Bone marrow (tissue), 2 donors: ENCODE measurements at places on chromosomes 2 and 18.

DNA sequence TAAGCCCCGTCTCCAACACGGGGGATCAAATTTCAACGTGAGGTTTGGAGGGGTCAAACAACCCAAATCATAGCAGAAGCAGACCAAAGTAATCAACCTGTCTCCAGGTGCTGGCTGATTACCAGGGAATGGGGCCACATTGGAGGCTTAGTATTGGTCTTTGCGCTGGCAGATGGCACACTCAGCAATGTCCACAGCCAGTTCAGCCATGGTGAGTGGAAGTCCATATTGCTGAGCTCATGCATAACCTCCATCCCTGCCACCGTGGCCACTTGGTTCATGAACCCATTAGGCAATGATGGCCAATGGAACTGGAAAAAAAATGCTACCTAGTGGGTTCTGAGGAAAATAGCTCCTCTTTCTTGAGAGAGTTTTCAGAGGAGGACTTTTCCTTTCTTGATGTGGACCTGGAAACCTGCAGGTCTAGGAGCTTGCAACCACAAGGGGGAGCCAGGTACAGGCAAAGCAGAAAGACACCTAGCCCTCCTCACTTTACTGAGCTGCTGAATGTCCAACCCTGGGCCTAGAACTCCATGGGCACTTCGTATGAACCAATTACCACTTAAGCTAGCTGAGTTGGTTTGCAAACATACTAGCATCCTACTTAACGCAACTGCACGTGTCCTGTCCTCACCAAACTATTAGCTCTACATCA is 128.0 kb upstream of the GYPC start:
- DNase-seq = peak; percentile 5

GRCh38 chr2:64767670-64768468 is 114.2 kb upstream of the SERTAD2 start:
- DNase-seq = peak; percentile 87

- no peak for DNase-seq
Observed at GRCh38 chr2:191369034-191369433, 123.8 kb downstream of the MYO1B start.

- no peak for DNase-seq
Observed at GRCh38 chr2:204545861-204546735, 823 bp downstream of the PARD3B start.

DNA sequence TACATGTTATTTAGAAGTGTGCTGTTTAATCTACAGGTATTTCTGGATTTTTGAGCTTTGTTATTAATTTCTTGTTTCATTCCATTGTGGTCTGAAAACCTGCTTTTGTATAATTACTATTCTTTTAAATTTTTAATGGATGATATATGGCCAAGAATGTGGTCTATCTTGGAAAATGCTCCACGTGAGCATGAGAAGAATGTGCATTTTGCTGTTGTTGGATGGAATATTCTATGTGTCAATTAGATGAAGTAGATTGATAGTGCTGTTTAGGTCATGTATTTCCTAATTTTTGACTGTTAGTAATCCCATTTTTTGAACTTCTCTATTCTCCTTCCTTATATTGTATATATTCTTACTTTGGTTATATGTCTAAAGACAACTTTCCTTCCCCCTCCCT is 19.9 kb upstream of the TTN start:
- no peak for DNase-seq

DNA sequence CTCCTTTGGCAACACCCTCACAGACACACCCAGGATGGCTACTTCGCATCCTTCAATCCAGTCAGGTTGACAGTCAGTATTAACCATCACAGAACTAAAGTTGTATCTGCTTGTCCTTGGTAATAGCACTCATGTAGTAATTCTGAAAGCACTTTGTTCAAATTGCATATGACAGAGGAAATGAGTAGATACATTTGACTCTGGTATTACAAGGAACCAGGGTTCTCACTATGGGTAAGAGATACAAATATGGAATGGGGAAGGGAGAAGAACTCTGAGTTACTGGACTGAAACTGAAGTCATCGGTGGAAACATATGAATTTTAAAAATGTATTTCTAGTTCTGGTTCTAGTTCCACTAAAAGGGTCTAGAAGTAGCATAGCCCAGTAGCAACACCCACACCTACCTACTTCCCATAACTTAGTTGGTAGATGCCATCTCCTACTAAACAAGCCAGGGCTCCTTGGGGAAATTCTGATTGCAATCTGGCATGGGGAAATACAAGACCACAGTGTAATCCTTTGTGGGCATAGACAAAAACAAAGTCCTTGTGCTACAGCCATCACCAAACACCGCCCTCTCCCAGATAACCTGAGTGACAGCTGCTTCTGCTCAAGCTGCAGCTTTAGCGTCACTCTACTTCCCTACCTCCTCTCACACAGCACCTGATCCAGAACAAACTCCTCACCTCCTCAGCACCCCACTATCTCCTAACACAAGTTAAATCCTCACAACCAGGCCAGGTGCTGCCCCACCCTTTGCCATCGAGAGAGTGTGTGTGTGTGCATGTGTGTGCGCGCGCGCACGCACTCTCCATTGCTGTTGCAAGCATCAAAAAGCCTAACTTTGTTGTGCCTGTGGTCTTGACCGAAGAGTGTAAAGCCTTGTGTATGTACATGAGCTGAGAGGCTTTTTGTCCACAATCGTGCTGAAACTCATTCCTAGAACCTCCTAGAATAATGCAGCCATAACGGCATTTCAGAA is 31.4 kb upstream of the CD226 start:
- DNase-seq = no peak

- DNase-seq = no peak
Observed at GRCh38 chr2:100212850-100213249, 70.5 kb upstream of the AFF3 start.

GRCh38 chr2:229832510-229832898 is 89.3 kb downstream of the TRIP12 start:
- DNase-seq = no peak

- peak; percentile 84 for DNase-seq
Observed at GRCh38 chr2:112749755-112750559, 14.5 kb downstream of the CKAP2L start.

DNA sequence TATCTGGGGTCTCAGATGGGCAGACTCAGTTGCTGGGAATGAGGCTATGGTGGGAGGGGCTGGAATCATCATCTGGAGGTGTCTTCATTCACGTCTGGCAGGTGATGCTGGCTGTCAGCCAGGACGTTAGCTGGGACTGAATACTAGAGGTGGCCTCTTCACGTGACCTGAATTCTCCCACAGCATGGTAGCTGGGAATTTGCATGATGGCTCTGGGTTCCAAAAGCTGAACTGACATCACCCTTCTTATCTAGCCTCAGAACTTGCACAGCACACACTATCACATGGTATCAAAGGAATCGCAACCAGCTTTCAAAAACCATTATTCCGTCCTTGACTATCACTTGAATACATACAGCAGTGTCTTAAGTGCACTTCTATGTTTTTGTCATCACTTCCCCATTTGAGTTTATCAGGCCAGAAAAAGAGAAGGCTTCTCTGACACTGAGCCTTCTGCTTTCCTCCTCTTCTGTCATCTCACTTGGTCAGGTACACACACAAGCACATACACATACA is 53.0 kb upstream of the LRP2 start:
- DNase-seq = no peak

- DNase-seq = no peak
Observed at GRCh38 chr2:67839242-67839641, 223.6 kb downstream of the C1D start.

DNA sequence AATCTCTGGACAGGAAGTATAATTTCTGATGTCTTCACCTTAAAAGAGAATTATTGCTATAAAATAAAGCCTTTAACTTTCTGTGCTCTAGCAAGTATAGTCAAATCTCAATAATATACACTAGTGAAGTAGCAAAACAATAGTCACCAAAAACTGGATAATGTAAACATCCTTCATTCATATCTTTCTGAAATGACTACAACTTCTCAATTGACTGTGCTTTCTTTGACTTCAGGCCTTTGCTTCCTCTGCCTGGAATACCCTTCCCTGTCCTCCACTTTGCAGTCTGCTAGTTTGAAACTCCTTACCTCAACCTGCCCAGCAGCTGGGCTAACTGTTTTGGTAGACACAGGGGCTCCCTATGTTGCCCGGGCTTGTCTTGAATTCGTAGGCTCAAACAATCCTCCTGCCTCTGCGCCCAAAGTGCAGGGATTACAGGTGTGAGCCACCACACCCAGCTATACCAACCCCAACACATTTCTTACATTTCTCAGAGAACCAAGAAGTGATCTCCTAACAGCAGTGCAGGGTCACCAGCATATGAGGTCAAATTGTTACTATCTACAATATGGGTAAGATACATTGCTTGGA is 6.6 kb upstream of the PCBP1 start:
- DNase-seq = no peak

- DNase-seq = no peak
Observed at GRCh38 chr18:64403784-64404503, 255.1 kb upstream of the LINC00305 start.

DNA sequence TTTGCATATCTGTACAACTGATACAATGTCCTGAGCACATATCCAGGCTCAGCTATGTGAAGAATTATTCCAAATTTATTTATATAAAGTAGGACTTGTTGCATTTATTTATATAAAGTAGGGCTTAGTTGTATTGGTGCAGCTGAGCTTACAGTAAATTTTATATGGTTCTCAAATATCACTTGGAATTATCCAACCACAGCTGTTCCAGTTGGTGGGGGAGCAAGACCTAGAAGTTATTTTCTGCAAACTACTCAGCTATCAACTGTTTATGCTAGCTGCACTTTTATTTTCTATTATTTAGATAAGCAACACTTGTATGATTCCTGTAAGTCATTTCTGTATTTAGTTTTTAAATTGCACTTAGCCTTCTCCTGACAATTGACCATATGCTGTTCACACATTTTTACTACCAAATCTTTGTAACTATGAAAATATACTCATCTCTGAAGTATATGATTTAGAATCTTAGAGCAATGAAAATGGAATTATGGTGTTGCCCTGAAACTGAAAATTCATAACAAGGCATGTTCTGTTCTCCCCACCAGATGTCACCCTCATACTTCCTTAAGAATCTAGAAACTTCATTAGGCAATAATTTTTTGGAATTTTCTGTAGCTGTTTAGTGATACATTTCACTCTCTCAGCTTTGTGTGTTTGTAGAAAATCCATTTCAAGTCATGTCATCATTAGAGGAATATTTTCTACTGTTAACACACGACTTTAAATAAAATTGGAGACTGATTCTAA is 157.0 kb upstream of the CBLN2 start:
- DNase-seq = no peak

DNA sequence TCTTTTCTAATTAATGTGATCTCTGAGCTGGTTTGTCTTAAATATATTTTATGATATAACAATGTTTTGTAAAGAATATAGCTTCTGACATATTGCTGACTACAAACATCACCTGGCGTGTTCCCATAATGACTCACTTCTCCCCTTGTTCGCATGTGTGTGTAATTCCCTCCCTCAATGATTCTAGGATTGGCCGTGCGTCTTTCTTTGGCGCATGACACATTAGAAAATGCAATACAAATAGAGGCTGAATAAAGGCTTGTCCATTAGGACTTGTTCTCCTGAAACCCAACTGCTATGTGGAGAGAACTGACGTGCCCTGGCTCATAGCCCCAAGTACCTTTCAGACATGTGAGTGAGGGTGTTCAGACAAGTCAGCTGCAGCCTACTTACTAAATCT is 159.7 kb upstream of the CDH20 start:
- no peak for DNase-seq

- DNase-seq = no peak
Observed at GRCh38 chr2:197128897-197129296, 181.7 kb downstream of the ANKRD44 start.

GRCh38 chr2:237563816-237564215 is 2.6 kb upstream of the PRLH start:
- no peak for DNase-seq

- DNase-seq = peak; percentile 84
Observed at GRCh38 chr2:74037379-74037860, 52.7 kb downstream of the TET3 start.

- DNase-seq = no peak
Observed at GRCh38 chr2:119028327-119029174, 86.6 kb downstream of the MARCO start.

GRCh38 chr2:10518470-10519393 is 70.6 kb upstream of the ODC1 start:
- DNase-seq = no peak

DNA sequence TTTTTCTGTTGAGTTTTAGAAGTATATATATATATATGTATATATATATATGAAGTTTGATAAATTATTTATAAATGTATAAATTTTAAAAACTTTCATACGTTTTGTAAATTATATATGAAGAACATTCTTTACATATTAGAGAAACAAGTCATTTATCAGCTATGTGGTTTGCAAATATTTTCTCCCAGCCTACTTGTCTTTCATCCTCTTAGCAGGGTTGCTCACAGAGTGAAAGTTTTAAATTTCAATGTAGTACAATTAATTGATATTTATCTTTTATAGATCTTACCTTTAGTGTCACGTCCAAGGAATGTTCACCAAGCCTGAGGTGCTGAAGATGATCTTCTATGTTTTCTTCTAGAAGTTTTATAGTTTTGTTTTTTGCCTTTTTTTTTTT is 78.3 kb upstream of the HS6ST1 start:
- DNase-seq = no peak

GRCh38 chr2:98388601-98389250 is 42.5 kb downstream of the CNGA3 start:
- no peak for DNase-seq

GRCh38 chr2:49044350-49045079 is 109.8 kb downstream of the FSHR start:
- no peak for DNase-seq

DNA sequence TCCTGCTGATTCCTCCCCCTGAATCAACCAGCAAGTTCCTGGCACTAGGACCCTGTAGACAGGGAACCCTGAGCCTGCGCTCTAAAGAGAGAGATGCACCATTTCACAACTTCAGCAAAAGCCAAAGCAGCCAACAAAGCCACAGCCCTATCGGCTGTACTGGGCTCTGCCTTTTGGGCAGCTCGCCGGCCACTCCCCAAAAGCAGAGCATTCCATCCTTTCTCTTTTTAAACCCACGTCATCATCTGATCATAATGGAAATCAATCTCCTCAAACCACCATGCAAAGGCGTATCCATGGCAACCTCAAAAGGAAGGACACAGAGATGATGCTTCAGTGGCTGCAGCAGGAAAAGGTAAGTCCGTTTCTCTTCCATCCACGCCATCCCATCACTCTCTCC is 5.3 kb upstream of the DCTN1 start:
- DNase-seq = no peak

DNA sequence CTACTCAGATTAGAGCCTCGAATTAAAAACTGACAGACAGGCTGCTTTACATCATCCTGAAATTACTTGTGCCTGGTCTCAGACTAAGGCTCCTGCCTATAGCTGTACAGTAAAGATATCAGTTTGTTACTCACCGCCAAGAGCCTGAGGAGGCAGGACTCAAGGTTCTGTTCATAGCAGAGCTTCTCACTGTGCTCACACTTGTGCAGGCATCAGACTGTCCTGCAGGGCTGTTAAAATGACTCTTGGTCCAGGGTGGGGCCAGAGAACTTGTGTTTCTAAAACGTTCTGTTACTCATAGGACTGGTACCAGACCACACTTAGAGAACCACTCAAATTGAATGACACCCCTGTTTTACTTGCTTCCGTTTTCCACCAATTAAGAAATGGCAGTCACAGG is 310.0 kb downstream of the DPP10 start:
- DNase-seq = no peak

GRCh38 chr2:196252408-196253115 is 81.2 kb upstream of the STK17B start:
- no peak for DNase-seq

- no peak for DNase-seq
Observed at GRCh38 chr2:127428815-127429109, 10.5 kb downstream of the PROC start.

GRCh38 chr2:240368781-240369331 is 66.6 kb upstream of the GPC1 start:
- DNase-seq = no peak
